ENCODE measurements at places on chromosomes 7 and 10.
A peak's percentile ranks its signal among the peaks of the same experiment; 100 is the strongest.

- DNase-seq: no peak
These were observed 48.2 kb downstream of the GOT1 start for GRCh38 chr10:99382176-99382575.

DNA sequence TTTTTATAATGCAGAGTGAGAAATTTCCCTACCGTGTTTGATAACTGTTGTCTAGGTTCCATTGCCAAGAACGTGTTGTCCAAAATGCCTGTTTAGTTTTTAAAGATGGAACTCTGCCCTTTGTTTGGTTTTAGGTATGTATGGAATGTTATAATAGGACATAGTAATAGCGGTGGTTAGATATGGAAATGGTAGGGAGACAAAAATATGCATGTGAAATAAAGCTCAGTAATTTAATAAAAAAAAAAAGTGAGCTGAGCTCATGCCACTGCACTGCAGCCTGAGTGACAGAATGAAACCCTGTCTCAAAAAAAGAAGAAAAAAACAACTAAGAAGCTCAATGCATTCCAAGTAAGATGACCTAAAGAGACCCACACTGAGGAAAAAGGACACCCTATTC, 72.9 kb downstream of the ZNF783 start:
- no peak for DNase-seq

DNA sequence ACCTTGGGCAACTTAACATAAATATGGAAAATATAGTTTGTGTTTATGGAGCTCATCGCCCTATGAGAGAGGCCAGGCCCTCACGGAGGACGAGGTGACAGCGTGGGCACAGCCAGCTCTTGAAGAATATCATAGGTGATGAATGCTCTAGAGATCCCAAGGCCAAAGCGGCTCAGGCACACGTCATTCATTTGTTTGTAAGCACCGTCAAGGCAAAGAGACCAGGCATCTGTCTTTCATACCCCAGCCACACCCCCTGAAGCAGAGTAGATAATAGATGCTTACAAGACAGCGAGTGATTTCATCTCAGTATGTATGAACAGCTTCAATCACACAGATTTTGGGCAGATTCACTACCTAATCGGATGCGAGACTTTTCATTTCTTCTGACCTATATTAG, 242.1 kb upstream of the C7orf33 start:
- DNase-seq: no peak

- DNase-seq: no peak
These were observed 56.2 kb upstream of the ZNF438 start for GRCh38 chr10:31087851-31088250.

GRCh38 chr7:74403521-74404387, 50.0 kb upstream of the GTF2IRD1 start:
- DNase-seq: no peak

GRCh38 chr10:1674501-1674900, 62.8 kb downstream of the ADARB2 start:
- DNase-seq: no peak

DNA sequence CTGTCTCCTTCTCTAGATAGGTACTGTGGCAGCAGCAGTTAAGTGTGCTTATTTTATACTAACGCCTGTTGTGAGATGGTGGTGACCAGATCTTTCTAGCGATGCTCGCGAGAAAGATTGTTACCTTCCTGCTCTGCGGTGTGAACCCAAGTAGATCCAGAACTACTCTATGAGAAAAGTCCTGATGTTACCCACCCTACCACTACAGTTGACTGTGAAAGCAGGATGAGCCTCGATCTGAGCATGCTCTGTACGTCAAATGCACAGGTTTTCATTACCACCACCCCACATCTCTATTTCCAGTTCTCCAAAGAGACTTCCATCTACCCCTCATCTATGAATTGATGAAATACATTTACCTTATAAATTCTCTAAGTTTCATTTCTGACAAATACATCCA, 64.6 kb upstream of the KCTD7 start:
- no peak for DNase-seq

DNA sequence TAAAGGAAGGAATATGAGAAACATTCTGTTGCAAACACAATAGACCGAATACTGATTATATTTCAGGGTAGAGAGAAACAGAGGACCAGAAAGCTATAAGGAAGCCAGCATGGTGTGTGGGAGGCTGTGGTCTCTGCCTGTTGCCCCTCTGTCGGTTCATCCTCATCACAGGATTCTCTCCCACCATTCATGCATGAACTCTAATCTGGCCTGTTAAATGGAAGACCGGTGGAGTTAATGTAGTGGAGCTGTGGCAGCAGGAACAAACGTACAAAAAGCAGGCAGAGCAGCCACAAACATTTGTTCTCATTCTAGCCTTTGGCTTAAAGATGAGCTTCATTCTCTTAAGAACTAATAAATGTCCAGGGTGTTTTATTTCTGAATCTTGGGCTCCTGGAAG, 902.4 kb downstream of the LRMDA start:
- no peak for DNase-seq

GRCh38 chr10:11776080-11776479, 33.9 kb downstream of the ECHDC3 start:
- DNase-seq: no peak

DNA sequence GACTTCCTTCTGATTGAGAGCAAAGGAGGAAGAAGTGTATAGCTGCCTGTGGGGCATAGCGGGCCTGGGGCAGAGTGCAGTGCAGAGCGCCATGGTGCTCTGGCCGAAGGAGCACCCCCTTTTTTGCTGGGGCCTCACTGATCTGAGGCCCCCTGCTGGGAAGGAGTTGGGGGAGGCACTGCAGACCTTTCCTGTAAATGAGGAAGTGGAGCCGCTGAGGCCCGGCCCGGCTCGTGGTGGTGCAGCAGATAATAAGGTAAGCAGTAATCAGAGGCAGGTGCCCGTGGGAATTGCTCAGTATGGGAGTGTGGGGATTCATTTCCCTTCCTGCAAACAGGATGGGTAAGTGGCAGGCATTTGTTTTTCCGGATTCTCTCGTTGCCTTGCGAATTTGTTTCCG, 373.7 kb upstream of the MKI67 start:
- no peak for DNase-seq

GRCh38 chr7:36283711-36284130, 105.9 kb upstream of the ANLN start:
- DNase-seq: no peak

GRCh38 chr10:71899665-71900412, 48.8 kb upstream of the PSAP start:
- no peak for DNase-seq

GRCh38 chr10:530717-531116, 158.8 kb downstream of the DIP2C start:
- no peak for DNase-seq

- peak; percentile 78 for DNase-seq
These were observed 519 bp downstream of the PITRM1 start for GRCh38 chr10:3172081-3172445.

DNA sequence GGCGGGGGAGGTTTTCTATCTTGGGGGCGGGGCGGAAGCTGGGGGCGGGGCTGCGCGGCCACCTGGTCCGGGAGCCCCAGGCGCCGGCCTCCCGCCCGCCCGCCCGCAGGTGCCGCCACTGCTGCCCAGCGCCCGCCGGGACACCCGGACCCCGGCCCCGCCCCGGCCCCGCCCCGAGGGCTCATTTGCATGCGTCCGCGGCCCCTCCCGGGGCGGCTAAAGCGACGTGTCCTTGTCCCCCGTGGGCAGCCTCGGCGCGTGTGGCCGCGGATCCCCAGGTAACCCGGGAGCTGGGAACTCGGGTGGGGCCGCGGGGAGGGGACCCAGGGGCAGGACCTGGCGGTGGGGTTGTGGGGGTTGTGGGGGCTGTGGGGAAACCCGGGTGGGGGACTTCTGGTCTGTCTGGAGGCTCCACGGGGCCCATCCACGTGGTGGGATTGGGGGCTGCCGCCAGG, at the start of gene BHLHA15:
BHLHA15 (plus strand) TSS at position 219 of the 455 bp plus-strand sequence. CDS start 871 bp downstream, outside the sequence.
- DNase-seq: peak; percentile 30

- peak; percentile 63 for DNase-seq
These were observed 47.7 kb downstream of the LYZL2 start for GRCh38 chr10:30581779-30582380.

DNA sequence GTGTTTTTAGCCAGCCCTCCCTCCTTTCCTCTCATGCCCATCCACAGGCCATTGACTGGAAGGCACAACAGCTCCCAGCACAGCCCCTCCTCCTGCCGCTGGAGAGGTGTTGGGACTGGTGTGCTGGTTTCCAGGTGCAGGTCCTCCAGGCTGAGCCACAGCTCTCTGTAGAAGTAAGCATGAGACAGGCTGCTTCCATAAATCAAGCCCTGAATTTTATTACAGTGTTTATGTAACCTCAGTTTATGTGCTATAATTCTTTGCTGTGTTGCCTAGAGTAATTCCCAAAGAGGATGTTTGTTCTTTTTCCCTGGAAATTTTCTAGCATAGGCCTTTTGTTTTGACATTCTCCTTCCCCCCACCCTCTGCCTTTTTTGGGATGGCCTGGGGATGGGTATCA, 445.8 kb downstream of the AUTS2 start:
- no peak for DNase-seq

DNA sequence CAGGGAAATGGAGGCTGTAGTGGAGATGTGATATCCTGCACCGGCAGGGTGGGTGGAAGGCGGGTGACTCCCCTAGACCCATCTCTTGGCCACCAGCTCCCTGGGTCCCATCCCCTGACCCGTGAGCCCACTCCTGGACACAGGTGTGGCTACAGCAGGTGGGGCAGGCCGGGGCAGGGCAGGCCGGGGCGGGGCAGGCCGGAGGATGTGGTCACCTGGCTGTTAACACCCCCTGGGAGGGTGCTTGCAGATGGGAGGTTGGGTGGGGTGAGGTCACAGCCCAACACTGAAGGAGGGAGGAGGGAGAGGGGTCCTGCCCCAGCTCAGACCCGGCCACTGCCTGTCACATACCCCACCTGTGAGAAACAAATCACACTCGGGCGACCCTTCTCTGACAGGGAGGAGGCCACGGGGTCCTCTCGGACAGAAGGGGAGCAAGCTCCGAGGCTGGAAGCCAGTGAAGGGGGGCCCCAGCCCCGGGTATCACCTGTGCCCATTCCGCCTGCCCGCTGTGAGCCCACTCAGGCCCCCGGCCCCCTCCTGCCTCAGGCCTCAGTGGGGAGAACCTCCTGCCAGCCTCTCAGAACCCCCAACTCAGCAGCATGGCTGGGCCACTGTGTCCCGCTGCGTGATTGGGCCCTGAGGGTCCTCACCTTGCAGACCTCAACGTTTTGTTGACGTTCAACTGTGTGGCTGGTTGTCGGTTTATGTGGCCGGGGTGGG, 74.0 kb downstream of the MICALL2 start:
- no peak for DNase-seq

- DNase-seq: no peak
These were observed 323.4 kb downstream of the GRID1 start for GRCh38 chr10:86043236-86043635.

Data from adipocyte (in vitro differentiated cells).